ENCODE measurements at places on chromosomes 6 and 20.

DNA sequence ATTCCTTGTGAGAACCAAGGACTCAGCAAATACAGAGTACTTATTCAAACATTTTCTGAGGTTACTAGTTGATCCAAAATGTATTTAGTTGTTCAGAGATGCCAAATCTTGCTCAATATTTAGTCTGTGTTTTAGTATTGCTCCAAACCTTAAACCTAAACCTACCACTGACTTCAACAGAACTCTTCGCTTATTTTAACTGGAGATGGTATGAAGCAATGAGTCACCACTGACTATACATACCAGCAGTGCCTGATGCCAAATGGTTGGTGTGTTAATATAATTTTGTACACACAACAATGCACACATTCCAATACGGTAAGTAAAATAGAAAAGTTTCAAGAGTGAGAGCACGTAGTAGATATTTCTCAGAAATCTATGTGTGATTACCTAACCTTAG lies 1.9 kb upstream of the SPTLC3 start:
- no peak for DNase-seq

DNA sequence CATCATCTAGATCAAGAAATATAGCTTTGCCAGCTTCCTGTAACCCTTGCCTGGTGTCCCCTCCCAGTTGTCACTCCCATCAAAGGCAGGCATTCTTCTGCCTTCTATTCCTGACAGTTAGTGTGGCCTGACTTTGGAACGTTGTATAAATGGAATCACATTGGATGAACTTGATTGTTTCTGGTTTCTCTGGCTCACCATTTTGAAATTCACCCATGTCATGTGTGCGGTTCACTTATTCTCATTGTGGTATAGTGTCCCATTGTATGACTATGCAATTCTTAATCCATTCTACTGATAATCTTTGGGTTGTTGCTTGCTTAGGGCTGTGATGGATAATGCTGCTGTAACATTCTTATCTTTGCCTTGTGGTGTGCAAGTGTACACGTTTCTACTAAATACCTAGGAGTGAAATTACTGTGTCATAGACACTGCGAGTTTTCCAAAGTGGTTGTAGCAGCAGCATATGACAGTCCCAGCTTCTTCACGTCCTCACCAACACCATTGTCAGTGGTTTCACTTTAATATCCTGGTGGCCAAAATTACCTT lies 73.2 kb downstream of the VEGFA start:
- DNase-seq = no peak

DNA sequence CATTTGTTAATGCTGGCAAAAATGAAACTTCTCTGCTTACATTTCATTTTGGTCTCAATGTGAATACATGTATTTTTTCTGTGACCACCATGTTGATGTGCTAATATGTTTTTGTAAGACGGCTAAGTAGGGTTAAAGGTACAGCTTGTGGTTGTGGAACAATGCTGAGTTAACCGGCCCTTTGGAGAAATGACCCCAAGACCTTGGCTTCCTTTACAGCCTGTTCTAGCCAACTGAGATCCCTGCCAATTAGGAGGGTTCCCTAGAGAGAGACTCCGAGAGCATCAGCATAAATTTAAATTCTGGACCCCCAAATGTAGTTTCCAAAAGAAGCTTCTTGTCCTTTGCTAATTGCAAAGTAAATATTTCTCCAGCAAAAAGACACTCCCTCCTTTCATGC lies 44.4 kb downstream of the RSPO3 start:
- peak; percentile 27 for DNase-seq

- DNase-seq = peak; percentile 59
These were observed 41.6 kb downstream of the CDKAL1 start for GRCh38 chr6:20575704-20576451.

DNA sequence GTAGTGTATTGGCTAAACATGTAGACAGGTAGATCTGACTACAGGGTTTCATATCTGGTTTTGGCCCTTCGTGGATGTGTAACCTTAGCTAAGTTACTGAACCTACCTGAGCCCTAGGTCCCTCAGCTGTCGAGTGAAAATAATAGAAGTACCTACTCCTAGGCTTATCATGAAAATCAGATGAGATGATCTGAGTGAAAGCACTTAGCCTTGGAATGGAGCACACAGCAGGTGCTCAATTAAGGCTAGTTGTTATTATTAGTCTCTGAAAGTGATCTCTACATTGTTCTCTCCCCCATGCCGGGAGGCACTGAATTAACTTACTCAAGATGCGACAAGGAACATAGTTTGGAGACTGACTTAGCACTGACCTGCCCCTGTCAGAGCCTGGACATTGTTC lies 174.7 kb upstream of the ZNF217 start:
- DNase-seq = no peak
